ENCODE measurements at places on chromosomes 16 and 17.
A peak's percentile ranks its signal among the peaks of the same experiment; 100 is the strongest.

- peak; percentile 19 for DNase-seq
These were observed 117.7 kb downstream of the HS3ST3A1 start for GRCh38 chr17:13484020-13484419.

GRCh38 chr17:12599186-12599920 is 66.3 kb upstream of the MYOCD start:
- DNase-seq, result peak; percentile 40

- no peak for DNase-seq
These were observed 15.4 kb downstream of the WNT9B start for GRCh38 chr17:46866747-46867146.

DNA sequence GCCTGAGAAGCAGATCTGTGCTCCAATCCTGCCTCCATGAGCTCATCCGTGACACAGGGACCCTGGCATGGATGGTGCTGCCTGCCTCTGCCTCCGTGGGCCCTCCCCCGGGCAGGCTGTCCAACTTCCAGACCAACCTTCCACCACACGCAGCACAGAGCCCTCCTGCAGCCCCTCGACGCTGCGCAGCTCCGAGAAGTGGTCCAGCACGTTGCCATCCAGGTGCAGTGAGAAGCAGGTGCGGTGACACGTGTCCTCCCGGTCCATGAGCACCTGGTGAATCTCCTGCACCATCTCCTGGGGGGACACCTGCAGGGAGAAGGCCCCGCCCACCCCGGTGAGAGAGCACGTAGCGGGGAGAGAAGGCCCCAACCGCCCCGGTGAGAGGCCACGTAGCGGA is 8.4 kb downstream of the CLUH start:
- DNase-seq, result no peak

DNA sequence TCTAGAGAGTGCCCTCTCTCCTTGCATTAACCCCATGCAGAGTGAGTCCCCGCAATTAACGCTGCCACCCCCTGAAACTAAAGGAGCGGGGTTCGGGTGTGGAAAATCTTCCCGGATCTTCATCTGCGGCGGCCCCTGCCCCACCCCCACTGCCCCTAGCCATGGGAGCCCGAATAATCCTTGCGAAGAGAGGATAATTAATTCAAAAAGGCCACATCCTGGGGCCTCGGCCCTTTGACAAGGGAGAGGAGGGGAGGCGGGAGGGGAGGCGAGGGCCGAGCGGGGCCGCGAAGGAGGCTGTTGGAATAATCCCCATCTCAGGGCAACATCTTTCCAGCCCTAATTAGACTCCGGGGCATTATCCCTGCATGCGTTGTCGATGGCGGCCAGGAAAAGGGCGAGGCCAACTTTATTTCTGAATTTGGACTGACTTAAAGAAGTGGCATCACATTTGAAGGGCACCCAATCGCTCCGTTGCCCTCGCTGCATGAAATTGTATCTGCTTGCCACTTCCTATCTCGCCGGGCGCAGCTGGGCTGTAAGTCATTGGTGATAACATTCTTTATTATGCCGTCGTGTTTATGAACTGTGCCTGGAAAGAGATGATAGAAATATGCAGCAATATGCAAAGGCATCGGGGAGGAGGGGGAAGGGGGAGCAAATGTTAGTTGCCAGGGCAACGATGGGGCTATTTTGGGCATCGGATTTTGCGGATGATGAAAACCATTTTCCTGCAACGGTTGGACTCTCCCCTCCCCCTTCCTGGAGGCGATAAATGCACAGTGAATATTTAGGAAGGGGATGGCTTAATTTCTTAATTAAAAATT is 387.1 kb upstream of the TNRC6C start:
- no peak for DNase-seq

DNA sequence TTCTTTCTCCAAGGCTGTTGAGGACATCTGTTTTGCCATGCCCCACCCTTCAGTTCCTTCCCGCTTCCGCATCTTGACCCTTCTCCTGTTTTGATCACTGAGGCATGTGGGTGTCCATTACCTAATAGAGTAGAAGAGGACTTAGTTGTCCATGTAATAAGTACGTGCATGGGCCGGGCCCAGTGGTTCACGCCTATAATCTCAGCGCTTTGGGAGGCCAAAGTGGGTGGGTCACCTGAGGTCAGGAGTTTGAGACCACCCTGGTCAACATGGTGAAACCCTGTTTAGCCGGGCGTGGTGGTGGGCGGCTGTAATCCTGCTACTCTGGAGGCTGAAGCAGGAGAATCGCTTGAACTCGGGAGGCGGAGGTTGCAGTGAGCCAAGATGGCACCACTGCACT is 637.8 kb upstream of the EEF2KMT start:
- no peak for DNase-seq

DNA sequence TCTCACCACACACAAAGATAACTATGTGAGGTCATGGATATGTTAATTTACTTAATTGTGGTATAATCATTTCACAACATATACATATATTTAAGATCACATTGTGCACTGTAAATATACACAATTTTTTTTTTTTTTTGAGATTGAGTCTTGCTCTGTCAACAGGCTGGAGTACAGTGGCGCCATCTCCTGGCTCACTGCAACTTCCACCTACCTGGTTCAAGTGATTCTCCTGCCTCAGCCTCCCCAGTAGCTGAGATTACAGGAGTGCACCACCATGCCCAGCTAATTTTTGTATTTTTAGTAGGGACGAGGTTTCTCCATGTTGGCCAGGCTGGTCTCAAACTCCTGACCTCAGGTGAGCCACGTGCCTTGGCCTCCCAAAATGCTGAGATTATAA is 11.5 kb upstream of the PRSS54 start:
- peak; percentile 30 for DNase-seq

DNA sequence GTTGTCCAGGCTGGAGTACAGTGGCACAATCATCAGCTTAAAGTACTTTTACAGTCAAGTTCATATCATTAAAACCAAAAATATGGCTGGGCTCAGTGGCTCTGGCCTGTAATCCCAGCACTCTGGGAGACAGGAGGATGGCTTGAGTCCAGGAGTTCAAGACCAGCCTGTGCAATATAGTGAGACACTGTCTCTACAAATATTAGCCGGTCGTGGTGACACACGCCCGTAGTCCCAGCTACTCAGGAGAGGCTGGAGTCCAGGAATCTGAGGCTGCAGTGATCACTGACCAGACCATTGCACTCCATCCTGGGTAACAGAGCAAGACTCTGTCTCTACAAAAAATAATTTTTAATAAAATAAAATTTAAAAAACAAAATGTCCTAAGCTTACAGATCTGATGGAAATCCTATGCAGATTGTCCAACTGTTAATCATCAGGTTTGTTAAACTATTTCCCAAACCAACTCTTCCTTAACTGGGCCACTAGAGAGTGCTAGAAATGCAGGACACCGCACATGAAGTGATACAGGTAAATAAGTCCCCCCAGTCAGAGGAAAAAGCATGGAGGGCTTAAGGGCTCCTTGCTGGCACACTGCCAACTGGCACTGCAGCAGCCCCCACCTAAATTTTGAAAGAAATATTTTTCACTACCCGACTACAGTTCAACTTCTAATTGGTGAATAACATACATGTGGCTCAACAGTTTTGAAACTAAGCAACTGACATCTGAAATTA is 2.8 kb downstream of the USP22 start:
- peak; percentile 46 for DNase-seq

GRCh38 chr16:56649820-56650219 is 1.9 kb upstream of the MT1B start:
- DNase-seq, result no peak

DNA sequence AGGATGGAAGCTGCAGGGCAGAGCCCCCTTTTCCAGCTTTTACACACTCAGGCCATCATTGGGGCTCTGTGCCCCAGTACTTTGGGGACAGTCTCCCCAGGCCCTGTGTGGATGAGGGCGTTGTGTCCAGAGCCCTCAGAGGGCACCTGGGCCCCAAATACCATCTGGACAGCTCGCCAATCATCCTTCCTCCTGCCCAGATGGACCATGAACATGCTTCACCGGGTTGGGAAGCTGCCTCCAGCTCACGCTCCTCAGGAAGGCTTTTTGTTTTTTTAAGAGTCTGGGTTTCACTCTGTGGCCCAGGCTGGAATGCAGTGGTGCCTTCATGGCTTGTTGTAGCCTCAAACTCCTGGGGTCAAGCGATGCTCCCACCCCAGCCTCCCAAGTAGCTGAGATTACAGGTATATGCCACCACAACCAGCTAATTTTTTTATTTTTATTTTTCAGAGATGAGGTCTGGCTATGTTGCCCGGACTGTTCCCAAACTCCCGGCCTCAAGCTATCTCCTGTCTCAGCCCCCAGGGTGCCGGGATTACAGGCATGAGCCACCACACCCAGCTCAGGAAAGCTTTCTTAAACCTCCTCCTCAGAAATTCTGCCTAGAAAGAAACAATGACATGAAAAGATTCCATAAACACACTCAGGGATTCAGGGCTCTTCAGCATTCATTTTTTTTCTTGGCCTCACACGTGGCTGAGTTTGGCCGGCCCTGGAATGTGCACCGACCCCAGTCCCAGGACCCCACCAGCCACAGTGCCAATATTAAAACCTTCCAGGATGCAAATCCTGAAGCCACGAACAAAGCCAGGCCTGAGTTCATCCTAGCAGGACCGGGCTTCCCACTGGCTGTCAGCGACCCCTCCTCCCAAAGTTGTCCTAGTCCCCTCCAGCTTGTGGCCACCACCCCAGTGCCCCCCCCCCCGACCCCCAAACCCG is 27.4 kb upstream of the ZNF423 start:
- DNase-seq, result no peak

DNA sequence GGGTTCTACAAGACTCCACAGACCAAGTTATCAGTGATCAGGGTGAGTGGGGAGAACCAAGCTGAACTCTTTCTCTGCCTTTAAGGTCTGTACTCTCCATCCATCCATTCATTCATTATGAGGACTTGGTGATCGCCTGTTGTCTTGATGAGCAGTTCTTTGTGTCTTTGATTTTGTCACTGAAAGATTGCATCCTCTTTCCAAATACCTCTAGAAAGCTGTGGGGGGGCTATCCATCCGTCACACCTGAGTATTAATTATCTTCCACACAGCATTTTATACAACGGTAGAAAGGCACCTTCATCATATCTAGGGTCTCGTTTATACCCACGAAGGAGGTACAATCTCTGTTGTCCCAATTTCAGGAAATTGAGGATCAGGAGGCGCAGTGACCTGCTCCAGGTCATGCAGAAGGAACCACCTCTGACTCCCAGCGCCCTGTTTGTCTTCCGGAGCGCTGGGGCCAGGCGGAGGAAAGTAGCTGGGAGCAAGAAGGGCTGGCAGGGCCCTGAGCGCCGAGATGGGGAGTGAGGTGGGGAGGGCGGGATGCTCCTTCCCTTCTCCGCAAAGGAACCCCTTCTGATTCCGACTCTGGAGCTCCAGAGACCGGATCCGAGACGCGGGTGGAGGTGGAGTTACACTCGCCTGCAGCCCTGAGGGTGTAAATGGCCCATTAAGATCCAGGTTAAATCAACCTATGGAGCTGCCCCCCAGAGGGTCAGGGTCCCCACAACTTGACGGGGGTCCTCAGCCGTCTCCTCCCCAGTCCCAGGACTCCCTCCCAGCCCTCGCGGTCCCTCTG is 605 bp upstream of the ABAT start:
- DNase-seq, result no peak

DNA sequence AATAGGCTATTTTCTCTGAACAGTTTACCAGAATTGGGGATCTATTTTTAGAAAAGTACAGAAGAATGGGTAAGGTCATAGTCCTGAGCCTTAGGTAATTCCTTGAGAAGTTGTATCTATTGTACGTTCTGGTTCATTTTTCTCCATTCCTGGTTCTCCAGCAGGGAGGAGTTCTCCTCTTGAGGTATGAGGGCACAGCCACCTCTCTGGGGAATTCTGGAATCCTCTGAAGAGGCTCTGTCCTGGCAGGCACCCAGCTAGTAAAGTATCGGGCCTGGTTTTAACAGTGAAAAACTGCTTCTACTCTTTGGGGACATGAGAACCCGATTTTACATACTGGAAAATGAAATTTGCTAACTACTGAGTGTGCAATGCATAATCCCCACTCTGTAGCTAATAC is 19.6 kb upstream of the PMFBP1 start:
- DNase-seq, result no peak

DNA sequence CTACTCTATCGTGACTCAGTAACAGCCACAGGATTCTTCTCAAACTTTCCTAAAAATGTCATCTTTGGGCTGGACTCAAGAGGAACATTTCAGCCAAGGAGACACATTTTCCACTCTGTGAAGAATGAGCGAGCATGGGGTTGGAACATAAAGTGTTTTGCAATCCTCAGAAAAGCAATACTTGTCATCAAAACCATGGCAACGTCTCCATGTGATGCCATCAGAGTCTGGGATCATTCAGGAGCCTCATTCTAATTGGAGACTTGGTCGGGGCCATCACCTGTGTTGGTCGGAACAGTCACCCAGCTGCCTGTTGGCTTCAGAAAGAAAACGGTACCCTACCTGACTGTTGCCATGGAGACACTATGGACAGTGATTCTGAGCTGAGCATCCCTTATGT is 25.5 kb downstream of the MYOCD start:
- no peak for DNase-seq

DNA sequence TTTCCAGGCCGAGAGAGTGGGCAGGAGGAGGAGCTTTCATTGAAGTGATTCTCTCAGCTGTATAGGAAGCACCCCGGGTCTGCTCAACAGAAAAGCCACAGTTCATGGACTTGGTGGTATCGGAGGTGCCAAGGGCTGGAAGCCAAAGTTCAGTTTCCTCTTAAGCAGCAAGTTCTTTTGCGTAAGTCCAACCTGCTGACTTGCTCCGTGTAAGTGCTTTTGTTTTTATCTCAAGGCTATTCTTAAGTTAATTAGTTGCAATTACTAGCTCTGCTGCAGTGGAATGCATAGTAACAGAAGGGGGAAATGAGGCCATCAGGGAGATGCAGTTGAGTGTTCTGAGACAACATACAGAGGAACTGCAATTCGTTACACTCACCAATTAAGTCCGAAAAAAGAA is 44.6 kb downstream of the SMIM36 start:
- DNase-seq, result no peak

- peak; percentile 22 for DNase-seq
These were observed 180.9 kb downstream of the AIPL1 start for GRCh38 chr17:6254036-6254435.

DNA sequence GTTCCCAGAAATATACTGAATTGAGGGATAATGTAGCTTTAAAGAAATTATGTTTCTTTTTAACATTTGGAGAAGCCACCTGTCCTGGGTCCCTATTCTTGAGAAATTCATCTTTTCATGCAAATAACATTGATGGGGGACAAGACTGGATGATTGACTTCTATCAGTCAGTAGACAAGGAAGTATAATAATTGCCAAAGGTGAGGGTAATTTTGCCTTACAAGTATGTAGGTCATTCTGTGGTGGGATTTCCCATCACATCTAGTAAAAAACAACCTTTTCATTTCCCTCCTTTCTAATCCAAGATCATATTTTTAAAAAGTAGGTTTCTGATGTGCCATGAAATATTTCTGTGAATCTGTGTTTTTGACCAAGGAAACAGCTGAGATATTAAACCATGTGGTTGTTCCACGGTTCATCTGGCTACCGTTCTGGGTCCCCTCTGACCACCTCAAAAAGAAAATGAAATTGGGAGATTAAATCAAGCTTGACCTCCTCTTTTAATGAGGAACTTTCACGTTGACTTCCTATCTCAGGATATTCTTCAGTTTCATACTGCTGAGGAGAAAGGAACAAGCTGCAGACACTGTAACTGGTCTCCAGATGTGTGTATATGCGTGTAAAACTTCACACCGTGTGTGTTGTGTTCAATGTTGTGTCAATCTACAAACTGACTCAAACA is 138.6 kb downstream of the MAP2K6 start:
- no peak for DNase-seq
